ENCODE measurements at places on chromosomes 7 and 10.

GRCh38 chr10:101724446-101724845 lies 29.5 kb upstream of the FBXW4 start:
- DNase-seq = no peak

DNA sequence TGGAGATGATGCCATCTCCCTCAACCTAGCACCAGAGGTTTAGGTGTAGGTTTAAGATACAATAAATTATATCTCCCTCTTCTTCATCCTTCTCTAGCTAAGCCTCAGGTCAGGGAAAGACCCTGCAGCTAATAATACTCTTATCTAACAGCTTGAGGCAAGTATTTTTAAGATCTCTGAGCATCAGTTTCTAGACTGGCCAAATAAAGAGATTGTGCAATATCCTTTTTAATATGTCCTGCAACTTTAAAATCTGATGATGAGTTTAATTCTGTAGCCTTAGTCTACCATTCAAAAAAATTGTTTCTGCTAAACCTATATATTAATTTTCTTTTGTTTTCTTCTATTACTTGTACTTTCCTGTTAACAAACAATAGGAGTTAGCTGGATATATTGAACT lies 850.8 kb downstream of the GRM8 start:
- no peak for DNase-seq

DNA sequence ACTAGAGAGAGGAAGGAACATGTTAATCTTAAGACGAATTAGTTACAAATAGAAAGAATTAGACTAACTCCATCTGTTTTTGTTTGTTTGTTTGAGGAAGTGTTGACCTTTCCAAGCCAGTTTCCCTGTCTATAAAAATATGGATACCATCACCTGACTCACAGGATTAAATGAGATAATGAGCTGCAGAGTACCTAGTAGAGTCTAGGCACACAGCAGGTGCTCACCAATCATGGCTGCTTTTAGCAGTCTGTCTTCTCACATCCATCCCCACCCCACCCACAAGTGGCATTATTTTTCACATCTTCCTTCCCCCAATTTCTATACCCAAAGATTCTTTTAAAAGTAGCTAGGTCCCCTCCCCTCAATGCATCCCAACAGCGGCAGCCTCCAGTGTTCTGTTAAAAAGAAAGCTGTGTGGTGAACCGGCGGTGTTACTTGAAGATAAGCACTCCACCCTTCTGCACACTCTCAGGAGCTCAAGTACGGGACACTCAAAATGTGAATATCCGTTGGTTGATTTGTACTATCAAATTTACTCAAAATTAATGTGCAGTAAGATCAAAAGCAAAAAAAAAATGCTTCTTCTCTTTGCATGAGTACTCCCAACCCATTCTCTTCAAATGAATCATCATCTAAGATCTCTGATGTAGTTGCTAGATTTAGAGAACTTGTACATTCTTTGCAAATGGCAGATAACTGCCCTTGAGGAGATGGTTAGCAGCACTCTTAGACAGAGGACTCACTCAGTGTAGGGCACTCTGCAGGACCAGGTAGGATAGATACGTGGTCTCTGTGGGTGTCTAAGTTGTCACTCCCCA lies 145.4 kb upstream of the ASAH2 start:
- peak; percentile 66 for DNase-seq

GRCh38 chr10:16770670-16771069 lies 46.6 kb downstream of the RSU1 start:
- DNase-seq = no peak

DNA sequence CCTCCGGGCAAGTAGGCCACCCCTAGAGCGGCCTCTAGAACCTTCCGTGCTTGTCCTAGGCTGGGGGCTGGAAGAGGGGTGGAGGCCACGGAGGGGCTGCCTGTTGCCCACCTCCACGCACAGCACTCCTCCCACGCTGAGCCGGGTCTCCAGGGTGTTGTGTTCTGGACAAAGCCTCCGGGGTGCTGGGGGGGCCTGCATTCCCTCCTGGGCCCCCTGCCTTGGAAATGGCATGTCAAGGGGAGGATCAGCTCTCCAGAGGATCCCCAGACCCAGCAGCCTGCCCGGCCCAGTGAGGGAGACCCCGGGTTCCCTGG lies 8.1 kb upstream of the TTYH3 start:
- DNase-seq = no peak

DNA sequence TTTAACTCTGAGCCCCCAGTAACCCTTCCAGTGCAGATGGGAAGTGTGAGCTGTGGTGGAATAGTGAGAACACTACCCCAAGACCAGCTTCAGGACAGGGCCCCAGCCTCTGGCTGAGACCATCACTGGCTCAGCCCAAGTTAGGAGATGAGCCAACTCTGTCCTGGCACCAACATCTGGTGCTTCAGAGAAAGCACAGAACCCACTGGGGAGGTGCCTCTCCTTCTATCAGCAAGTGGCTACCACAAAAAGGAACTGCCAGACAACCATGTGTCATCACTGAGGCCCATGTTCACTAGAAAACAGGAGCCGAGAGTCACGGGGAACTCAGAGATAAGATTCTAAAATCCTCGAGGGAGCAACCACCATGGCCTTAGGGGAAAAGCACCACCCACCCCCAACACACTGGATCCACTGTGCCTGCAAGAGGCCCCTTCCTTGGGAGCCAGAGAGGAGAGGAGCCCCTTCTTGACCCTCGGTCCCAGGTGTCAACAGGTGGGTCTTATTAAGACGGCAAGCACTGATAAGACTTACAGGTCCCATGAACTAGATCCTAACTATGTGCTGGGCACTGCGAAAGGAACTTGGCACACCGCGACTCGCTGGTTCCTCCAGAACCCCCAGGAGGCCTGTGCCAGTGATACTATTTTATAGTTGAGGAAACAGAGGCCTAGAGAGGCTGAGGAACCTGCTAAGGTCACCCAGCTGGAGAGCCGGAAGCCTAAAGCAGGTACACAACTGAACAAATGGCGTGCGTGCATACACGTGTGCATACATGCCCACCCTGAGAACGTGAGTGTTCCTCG lies 102.7 kb downstream of the FAM53B start:
- DNase-seq = no peak

DNA sequence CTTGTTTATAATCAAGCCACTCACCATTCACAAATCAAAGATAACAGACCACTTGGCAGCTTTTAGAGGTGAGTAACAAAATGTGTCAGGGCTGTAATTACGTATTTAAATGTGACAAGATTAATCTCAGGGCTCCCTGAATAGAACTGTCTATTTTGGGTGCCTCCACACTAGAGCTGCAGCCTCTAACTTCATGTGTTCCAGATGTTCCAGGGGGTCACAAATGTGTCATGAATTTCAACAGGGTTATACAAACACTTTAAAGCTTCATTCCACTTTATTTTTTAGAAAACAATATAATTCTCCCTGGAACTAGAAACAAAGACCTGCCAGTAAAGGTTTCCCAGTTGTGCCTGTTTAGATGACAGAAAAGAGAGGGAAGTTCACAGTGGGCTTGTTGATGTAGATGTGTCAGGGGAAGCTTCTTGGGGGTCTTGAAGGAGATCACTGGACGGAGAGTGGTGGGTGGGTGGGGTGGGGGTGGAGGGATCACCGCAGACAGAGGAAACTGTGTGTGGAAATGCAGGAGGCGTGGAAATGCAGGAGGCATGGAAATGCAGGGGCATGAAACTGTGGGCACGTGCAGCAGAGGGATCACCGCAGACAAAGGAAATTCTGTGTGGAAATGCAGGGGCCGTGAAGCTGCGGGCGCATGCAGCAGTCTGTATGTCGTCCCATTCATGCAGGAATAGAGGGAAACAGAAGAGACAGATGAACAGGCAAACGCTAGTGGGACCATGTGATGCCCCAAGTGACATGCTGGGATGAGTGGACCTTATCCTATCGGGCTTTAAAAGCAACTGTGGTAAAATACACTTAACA lies 42.0 kb upstream of the TRIL start:
- no peak for DNase-seq

- DNase-seq = no peak
Observed at GRCh38 chr7:18337048-18337809, 158.3 kb upstream of the HDAC9 start.

GRCh38 chr10:99368646-99369045 lies 39.5 kb downstream of the CNNM1 start:
- DNase-seq = peak; percentile 61

DNA sequence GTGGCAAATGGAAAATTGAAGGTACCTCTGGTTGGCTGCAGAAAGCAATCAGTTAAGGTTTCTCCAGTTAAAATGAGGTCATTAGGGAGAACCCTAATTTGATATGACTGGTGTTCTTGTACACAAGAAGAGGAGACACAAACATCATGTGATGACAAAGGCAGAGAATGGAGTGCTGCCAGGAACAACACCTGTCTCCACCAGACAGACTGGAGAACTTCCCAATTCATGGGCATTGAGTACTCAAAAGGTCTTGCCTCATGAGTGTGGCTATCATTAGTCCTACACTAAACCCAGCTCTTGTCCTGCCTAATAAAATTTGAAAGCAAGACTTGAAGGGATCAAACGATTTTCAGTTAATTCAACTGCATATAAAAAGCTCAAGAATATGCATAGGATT lies 152.6 kb downstream of the PTPN20 start:
- no peak for DNase-seq

GRCh38 chr7:1232623-1233332 lies at the start of gene UNCX:
TSS of gene UNCX (plus strand) at chr7:1232872. CDS start at chr7:1233018, 146 bp downstream.
- DNase-seq = no peak

GRCh38 chr10:94602729-94603515 lies 57.3 kb downstream of the HELLS start:
- no peak for DNase-seq

DNA sequence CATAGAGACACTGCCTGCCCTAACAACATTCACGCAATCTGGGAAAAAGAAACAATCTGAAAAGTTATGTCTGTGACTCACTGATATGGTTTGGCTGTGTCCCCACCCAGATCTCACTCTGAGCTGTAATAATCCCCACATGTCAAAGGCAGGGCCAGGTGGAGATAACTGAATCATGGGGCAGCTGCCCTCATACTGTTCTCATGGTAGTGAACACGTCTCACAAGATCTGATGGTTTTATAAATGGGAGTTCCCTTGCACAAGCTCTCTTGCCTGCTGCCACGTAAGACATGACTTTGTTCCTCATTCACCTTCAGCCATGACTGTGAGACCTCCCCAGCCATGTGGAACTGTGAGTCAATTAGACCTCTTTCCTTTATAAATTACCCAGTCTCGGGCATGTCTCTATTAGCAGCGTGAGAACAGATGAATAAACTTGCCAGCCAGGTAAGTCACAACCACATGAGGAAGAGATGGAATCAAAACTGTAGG lies 341.5 kb upstream of the AOAH start:
- no peak for DNase-seq

Data from HCEC 1CT (cell line).